ENCODE measurements at places on chromosomes 2 and 18.

GRCh38 chr2:10883066-10883465 is 28.7 kb upstream of the KCNF1 start:
- no peak for DNase-seq

GRCh38 chr2:19574778-19575260 is 216.4 kb upstream of the OSR1 start:
- no peak for DNase-seq

GRCh38 chr2:225006730-225007129 is 35.5 kb downstream of the DOCK10 start:
- no peak for DNase-seq

DNA sequence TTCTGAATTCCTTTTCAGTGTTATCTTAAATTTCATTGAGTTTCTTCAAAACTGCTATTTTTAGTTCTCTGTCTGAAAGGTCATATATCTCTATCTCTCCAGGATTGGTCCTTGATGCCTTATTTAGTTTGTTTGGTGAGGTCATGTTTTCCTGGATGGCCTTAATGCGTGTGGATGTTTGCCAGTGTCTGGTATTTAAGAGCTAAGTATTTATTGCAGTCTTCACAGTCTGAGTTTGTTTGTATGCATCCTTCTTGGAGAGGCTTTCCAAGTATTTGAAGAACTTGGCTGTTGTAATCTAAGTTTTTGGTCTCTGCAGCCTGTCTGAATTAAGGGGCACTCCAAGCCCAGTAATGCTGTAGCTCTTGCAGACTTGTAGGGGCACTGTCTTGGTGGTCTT is 249.3 kb downstream of the ZNF385B start:
- DNase-seq: no peak

- DNase-seq: no peak
Observed at GRCh38 chr2:200930947-200931626, 32.4 kb downstream of the ORC2 start.

- DNase-seq: no peak
Observed at GRCh38 chr2:119429225-119429981, 2.3 kb upstream of the TMEM37 start.

- peak; percentile 47 for DNase-seq
Observed at GRCh38 chr2:96870626-96871255, 861 bp upstream of the SEMA4C start.

GRCh38 chr2:9980520-9980919 is 29.0 kb downstream of the GRHL1 start:
- no peak for DNase-seq

GRCh38 chr2:237139123-237139675 is 53.5 kb downstream of the COPS8 start:
- DNase-seq: no peak

- no peak for DNase-seq
Observed at GRCh38 chr2:37792366-37792765, 120.9 kb upstream of the CDC42EP3 start.

- no peak for DNase-seq
Observed at GRCh38 chr18:54824761-54825160, 3.5 kb upstream of the RAB27B start.

- peak; percentile 63 for DNase-seq
Observed at GRCh38 chr2:44120428-44120827, 48.2 kb upstream of the PPM1B start.

GRCh38 chr18:33596178-33596854 is 18.3 kb downstream of the ASXL3 start:
- no peak for DNase-seq

GRCh38 chr2:29033656-29034055 is 40.7 kb downstream of the PCARE start:
- DNase-seq: no peak

- no peak for DNase-seq
Observed at GRCh38 chr18:68083131-68083530, 566.6 kb upstream of the DSEL start.

GRCh38 chr2:219123356-219124135 is 37.1 kb downstream of the NHEJ1 start:
- no peak for DNase-seq

DNA sequence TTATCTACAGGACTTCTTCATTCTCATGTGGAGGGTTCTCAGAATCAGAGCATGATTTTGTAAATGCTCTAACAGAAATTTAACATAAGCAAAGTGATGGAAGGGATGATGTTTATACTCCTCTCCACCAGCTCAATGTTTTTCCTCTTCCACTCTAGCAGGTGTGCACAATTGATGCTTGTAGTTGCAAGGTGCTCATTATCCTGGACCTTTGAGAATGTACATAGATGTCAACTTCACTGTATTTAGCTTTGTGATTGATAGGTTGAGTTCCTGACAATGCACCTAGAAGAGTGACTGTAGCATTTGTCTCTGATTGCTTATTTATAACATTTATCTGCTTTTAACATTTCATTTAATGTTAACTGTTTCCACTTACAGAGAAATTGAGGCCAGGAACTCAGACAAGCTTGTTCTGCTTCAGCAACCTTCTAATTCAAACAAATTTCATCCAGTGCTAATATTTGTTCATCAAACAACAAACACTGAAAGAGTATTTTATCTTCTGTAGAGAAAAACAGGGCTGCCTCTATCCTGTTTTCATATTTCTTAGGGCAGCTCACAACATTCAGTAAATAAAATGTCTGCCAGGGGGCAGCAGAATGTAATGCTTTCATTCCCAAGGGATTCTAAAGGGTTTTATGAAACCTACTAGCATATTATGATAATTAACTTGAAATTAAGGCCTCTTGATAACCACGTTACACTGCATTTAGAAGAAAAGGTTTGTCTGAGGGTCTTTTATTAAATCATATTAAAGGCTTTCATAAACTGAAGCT is 127.9 kb upstream of the NOL4 start:
- no peak for DNase-seq

- no peak for DNase-seq
Observed at GRCh38 chr2:186027922-186028321, 289.3 kb downstream of the FSIP2 start.

DNA sequence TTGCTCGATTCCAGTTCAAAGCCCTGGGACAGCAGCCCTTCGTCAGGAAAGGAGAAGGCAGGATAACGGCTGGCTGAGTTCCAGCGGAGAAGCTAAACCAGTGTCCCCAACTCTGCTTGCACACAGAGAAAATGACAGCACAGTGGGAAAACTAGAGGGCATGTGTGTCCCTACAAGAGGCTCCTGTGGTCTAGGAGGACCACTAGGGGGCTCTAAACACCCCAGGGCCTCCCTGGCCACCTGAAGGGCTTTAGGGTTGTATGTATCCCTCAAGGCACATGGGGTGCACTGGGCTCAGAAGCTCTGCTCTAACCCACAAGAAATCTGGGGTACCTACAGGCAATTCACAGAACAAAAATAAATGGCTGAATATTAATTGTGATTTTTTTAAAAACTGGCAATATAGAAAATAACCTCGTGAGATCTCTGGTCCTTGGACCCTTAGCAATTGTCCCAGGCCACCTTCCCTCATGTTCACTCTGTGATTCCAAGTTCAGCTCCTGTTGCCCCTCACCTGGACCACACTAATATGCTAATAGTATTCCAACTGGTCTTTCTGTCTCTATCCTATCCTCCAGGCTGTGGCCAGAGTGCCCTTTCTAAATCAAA is 17.5 kb downstream of the STAT1 start:
- peak; percentile 47 for DNase-seq

GRCh38 chr2:7190587-7191324 is 273.5 kb downstream of the RNF144A start:
- DNase-seq: no peak

GRCh38 chr2:194567661-194568017 is 1089.4 kb upstream of the SLC39A10 start:
- DNase-seq: no peak

All from Jurkat, Clone E6-1 (cell line).